ENCODE measurements at places on chromosomes 12 and 14.

DNA sequence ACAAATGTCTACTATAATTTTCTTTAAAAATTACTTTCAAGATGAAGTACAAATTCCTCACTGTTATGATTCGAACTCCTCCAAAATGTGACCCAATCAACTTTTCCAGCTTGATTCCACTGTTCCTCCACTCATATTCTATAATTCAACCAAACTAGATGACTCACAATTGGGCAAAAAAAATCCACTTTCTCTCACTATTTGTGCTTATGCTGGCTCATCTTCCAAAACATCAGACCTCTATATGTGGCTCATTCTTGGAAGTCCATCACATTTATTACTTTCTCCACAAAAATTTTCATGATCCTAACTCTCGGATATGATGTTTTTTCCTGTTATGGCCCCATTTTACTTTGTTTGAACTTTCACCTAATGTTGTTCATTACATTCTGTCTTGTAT is 26.9 kb upstream of the RXYLT1 start:
- DNase-seq: no peak

DNA sequence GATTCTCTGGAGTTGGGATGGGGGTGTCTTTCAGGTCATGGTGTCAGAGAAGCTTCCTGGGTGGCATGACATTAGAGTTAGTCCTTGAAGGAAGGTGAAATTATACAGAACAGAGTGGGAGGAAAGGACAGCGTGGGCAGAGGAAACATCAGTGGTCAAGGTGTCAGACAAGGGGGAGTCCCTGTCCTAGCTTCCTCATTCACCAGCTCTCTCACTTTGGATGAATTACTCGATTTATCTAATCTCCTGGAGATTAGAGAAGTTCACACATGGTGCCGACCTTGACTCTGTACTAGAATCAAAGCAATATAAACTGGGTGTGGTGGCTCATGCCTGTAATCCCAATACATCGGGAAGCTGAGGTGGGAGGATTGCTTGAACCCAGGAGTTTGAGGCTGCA is 492.9 kb downstream of the VRK1 start:
- peak; percentile 63 for DNase-seq

GRCh38 chr14:105737504-105738246 is 211.3 kb downstream of the TMEM121 start:
- DNase-seq: no peak

DNA sequence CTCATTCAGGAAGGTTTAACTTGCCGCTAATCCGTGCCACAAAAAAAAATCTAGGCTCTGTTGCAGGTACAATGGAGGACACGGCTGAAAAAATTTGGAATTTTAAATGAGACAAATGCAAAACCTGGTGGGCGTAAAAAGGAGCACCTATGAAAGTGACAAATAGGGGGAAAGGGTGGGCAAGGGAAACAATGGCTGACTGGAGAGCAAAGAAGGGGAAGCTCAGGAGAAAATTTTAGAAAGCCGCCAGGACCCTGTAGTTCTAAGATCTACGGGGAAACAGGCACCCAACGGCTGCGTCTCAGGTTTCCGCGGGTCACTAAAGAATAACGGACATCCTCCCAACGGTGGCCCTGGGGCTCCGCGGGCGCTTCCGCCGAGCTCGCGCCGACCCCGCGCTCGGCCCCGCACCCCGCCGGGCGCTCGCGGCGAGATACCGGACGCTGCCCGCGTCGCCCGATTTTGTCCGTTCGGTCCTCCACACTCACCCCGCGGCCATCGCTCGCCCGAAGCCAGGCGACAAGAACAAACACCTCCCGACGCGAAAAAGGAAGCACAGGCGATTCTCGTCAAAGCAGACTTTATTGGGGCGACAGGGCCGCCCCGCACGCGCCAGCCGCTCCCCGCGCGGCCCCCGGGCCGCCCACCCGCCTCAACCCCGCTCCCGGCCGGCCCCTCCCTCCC is 1.1 kb upstream of the YY1 start:
- DNase-seq: peak; percentile 70

- DNase-seq: no peak
Observed at GRCh38 chr12:50351120-50352043, 45.0 kb downstream of the FAM186A start.

GRCh38 chr12:93886533-93887511 is 209.6 kb downstream of the CRADD start:
- no peak for DNase-seq

Data from natural killer cell treated with Interleukin-12 subunit alpha and Interleukin-12 subunit beta and Interleukin-15 and Interleukin-18, amount 100 ng/mL, for 72 hours (primary cell).